ENCODE measurements at places on chromosomes 2 and 18.

- no peak for DNase-seq
Measured at GRCh38 chr2:20173064-20173463, 51.9 kb downstream of the SDC1 start.

DNA sequence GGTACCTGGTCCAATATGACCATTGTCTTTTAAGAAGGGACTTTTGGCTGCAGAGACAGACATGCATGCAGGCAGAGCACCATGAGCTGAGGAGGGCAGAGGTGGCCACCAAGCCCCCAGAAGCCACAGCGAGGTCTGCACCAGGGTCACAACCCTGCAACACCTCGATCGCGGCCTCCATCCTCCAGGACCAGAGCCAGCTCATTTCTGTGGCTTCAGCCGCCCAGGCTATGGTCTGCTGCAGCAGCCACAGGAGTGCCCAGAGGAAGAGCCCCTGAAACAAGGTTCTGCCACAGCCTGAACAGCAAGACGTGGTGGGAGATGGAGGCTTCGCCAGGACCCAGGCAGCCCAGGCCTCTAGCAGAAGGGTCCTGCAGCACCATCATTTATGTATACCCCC lies 53.9 kb downstream of the ANKMY1 start:
- DNase-seq = no peak

DNA sequence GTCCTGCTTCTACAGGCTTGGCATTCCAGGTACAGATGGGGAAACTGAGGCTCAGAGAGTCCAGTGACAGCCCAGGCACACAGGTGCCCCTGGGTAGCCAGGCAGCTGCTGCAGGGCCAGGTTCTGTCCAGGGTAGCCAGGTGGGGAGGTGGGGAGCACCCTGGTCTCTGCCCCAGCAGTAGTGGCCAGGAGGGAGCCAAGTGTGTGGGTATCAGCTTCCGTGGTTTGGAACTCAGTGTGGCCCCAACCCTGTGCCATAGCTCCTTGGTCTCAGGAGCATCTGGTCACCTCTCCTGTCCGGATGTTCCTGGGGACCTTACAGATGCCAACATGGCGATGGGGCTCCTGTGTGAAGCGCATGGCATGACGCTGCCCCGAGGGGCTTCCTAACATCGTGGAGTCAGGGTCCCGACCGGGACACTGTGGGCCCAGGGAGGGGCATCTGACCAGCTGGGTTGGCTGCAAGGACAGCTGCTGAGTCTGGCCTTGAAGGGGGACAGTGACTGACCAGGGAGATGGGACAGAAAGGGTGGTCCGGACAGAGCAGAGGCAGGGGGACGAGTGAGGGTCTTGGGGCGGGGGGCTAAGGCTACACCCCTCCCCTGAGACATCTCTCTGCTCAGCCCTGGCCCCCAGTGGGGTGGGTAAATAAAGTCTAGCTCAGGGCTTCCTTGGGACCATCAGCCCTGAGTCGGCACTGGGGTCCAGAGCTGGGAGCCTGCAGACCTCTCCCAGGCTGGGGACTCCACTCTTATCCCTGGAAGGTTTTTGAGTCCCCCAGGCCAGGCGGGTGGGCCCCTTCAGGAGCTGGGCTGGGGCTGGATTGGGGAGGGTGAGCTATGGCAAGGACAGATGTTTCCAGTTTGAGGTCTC lies 76.0 kb upstream of the SMAD7 start:
- DNase-seq = no peak

DNA sequence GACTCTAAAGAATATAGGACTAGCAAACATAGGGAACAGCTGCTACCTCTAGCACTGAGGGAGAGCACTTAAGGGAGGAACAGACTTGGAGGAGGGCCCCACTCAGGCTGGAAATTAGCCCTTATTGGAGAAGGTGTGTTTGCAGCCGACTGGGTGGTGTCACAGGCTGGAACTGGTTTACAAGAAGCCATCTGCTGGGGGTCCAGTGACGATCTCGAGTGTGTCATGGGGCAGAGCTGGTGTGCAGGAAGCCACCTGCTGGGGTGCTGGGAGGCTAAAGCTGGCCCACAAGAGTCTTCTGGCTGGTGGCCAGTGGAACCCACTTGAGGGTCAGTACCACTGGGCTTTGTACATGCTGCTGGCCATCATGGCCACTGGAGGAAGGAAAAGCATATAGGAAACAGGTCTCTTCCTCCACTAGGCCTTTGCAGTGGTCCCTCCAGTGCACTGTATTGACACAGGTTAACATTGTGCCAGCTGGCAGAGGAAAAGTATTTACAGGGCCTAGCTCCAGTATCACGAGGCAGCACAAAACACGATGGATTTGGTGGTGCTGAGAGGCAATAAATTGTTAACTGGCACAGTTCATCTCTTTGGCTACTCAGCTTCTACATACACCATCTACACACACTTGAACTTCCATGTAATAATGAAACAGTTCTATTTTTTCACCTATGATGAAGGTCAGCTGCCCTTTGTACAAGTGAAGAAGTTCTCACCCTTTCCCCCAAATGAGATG lies 43.6 kb downstream of the MAP3K20 start:
- no peak for DNase-seq

- DNase-seq = no peak
Measured at GRCh38 chr2:159658881-159659873, 42.8 kb upstream of the BAZ2B start.

- no peak for DNase-seq
Measured at GRCh38 chr18:9160014-9160413, 23.4 kb downstream of the ANKRD12 start.

GRCh38 chr2:85772019-85772745 lies 18.4 kb downstream of the ATOH8 start:
- DNase-seq = no peak

- no peak for DNase-seq
Measured at GRCh38 chr18:62710417-62710816, 4.9 kb upstream of the PHLPP1 start.

DNA sequence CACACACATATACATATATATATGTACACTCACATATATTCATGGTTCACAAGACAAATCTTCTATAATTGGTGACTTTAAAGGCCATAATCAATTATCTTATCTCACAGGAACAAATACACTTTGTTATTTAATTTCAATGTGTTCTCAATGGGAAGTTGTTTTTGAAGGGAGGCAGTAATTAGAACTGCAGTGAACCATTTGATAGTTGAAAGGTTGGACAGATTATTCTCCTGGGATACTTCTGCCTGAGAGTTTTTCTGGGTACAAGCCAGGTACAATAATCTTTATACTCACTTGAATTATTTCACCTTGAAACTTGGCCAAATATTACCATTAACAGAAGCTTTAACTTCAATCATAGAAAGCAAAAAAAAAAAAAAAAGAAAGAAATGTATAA lies 546.6 kb upstream of the LRRTM4 start:
- DNase-seq = no peak

DNA sequence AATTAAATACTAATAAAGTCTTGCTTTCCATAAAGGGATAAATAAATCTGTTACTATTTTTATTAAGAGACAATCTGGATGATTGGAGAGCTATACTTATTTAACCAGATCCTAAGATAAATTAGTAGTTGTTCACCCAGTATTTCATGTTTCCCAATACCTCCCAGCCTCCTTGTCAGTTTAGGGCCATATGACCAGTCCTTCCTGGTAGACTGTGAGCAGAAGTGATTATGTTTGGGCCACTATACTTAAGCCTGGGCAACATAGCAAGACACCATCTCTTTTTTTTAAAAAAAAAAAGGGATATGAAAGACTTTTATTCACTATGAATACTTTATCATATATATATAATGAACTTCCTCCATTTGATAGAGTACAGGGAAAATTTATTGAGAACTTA lies 48.8 kb upstream of the PPM1B start:
- DNase-seq = no peak

DNA sequence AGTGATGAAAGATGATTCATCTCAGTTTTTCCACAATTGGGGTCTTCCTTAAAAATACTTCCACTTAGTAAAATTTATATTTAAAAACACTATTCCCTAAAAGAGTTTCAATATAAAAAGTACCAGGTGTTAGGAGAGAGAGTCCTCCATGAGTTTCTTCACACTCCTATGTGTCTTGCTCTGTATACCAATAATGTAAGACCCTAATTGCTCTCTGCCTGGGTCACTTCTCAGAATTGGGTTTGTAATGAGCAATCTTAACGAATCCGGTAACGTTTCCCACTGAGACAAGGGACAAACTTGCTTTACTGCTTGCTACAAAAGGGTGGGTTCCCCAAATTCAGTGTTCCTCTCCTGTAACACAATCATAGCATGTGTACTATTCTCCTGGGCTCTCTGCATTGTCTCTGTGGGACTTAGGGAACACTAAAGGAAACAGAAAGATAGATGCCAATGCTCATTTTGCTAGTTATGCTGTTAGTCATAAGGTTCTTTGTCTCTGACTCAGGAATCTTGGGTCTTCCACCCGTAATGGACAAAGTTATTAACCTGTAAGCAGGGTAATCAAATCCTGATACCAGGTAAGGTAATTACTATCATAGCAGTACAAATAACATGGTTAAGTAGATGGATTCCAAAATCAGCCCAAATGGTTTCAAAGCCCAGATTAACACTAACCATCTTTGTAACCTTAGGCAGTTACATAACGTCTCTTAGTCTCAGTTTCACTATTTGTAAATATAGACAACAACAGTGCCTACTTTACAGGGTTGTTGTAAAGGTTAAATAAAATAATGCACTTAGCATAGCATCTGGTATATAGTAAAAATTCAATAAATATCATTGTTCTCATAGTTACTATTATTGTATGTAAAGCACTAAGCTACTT lies 46.3 kb downstream of the ITSN2 start:
- no peak for DNase-seq

GRCh38 chr18:3321133-3321812 lies 59.3 kb downstream of the MYL12B start:
- DNase-seq = no peak

DNA sequence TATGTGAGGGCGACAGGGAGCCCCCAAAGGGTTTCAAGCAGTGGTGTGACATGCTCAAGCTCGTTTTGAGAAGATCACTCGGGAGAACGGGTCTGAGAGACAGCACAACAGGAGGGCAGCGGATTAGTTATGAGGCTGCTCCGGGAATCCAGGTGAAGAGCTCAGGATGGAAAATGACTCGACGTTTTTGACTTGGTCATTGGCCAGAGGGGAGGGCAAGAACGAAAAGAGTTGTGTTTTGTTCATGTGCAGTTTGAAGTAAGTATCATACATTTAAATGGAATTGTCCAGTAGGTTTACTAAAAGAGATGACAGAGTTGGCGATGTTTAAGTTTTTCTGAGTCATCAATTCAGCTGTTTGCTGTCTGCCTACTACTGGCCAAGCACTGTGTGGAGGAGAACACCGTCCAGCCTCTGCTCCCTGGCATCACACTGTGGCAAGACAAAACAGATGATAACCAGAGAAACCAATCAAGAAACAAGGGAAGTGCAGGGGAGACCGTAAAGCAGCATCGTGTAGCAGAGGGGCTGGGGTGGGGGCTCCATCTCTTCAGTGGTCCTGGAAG lies 25.3 kb upstream of the ANXA4 start:
- no peak for DNase-seq

DNA sequence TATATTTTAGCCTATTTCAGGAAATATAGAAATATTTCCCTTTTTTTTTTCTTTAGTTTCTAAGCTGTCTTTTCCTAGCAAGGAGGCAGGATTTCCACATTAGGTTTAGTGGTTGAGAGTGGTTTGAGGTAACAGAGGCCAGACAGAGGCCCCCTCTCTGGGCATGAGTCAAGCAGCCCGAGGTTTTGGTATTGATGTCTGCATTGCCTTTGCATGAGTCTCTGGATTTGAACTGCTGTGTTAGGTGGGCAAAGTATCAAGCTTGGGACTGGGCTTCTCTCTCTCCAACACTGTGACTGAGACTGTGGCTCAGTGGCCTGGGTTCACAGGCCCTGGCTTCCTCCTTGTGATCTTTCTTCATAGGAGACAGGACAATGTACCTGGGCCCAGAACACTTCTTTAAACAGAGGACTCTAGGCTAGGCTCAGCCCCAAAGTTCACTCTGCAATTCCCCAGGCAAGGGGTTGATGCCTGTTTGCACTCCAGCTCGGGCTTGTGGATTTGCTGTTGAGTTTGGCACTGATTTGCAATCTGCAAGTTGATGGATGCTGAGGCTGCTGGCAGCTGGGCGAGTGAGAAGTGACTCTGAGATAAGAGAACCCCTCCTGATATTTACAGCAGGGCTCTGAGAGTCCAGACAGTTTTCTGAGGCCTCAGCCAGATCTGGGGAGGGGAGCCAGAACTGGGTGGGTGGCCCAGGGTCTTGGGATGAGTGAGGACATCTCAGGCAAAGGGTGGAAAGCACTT lies 271.2 kb downstream of the EN1 start:
- no peak for DNase-seq

GRCh38 chr2:144703852-144704708 lies 184.2 kb upstream of the ZEB2 start:
- no peak for DNase-seq

GRCh38 chr18:26656944-26657536 lies 108.7 kb upstream of the KCTD1 start:
- DNase-seq = no peak

- no peak for DNase-seq
Measured at GRCh38 chr2:185787227-185788145, 48.9 kb downstream of the FSIP2 start.

DNA sequence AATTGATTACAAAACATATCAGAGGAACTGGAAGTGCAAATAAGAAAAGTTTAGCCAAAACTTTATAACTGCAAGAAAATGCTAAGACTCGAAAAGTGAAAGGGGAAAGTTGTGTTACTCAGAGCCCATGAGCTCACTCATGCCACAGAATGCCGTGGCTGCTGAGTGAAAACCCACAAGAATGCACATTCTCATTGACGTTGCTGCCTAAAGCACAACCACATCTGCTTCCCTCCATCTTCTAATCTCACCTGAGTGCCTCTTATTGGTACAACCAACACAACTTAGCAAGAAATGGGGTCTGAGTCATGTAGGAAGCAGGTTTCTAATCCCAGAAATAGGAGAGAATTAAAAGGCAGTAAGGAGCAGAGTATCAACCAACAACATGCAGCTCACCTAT lies 259.7 kb downstream of the LNPK start:
- no peak for DNase-seq

DNA sequence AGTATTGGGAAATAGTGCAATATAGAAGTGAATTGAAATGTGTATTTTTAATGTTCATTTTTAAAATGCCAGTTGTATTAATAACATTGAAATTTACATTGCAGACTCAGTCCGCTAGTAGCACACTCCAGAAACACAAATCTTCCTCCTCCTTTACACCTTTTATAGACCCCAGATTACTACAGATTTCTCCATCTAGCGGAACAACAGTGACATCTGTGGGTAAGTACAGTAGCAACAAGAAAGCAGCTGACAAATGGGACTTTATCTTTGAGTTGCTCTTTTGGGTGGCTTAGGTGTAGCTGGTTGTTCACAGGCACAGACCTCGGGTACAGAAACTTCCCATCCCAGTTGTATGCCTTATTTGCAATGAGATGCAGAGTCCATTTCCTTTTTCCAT lies 118.2 kb upstream of the IL1R2 start:
- DNase-seq = no peak

GRCh38 chr2:229141424-229142025 lies 129.6 kb downstream of the PID1 start:
- no peak for DNase-seq
